ENCODE measurements at places on chromosomes 16 and 17. TPM values are rescaled to one million over a fixed set of nuclear protein-coding genes. Genes with fewer than 3 reads are reported as not detected.

The HYDIN gene
- 13.0 TPM for polyA plus RNA-seq

The P2RX5 gene
- polyA plus RNA-seq = 1.7 TPM

The FNDC8 gene
- 0.30 TPM for polyA plus RNA-seq

GRCh38 chr17:48067245-48067644 is 19.1 kb downstream of the NFE2L1 start:
- DNase-seq = no peak

- no peak for DNase-seq
Measured at GRCh38 chr17:79799174-79799537, 2.3 kb upstream of the CBX8 start.

GRCh38 chr17:65085951-65086350 is 29.4 kb upstream of the GNA13 start:
- no peak for DNase-seq

DNA sequence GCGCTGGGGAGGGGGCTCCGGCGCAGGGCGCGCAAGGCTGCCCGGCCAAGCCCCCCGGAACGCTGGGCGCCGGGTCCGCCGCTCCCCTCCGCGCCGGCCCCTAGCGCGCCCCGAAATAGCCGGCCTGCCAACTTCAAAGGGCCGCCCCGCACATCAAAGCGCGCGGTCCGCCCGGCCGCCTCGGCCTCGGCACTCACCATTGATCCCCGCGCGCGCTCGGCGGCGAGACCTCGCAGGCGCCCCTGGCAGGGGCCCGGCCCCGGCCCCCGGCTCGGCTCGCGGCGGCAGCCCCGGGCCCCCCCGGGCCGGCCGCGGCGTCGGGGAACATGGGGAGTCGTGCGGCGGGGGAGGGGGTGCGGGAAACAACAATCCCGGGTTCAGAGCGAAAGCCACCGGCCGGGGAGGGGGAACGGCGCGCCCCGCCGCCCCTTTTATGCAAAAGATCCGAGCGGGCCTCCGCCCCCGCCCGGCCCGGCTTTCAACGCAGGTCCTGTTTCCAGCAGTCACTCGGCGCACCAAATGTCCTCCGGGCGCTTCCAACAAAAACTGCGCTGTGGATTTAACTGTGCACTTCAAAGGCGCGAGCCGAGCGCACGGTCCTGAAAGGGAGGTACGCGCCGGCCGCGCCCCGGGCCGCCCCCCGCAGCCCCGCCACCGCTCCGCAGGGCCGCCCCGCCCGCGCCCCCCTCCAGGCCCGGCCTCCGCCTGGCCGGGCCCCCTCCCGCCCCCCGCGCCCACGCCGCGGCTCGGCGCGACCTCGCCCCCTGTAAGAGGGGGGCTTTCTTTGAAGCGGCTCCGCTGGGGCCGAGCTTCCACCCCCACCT is 608 bp downstream of the AXIN2 start:
- peak; percentile 90 for DNase-seq

GRCh38 chr17:45345554-45346215 is 28.9 kb upstream of the MAP3K14 start:
- DNase-seq = peak; percentile 32

DNA sequence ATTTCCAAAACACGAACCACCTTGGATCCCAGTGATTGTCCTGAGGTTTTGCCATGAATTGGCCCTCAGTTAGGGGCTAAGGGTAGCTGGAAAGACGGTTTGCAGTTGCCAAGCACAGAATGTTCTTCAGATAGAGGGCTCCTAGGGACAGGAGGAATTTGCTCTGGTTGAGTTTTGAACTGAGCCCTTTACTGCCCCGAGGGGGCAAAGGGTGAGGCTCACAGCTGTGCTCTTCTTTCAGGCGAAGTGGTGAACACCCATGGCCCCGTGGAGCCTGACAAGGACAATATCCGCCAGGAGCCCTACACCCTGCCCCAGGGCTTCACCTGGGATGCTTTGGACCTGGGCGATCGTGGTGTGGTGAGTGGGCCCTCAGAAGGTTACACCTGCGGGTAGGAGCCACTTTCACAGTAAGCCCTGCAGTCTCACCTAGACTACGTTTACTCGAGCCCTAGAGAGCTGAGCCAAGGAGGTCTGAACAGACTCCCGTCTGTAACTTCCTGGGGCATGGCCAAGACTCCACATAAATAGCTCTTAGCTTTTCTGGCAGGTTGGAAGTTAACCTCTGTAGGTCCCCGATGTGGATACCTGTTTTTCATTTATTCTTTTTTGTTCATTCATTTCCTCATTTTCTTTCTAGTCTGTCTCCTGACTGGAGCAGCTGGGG is 32.5 kb downstream of the NMT1 start:
- DNase-seq = no peak

Measured in right renal pelvis (tissue), 4 donors.